Myocyte (in vitro differentiated cells): ENCODE measurements at places on chromosomes 3 and 15.

GRCh38 chr3:155553780-155554179, 191.1 kb downstream of the PLCH1 start:
- no peak for DNase-seq

DNA sequence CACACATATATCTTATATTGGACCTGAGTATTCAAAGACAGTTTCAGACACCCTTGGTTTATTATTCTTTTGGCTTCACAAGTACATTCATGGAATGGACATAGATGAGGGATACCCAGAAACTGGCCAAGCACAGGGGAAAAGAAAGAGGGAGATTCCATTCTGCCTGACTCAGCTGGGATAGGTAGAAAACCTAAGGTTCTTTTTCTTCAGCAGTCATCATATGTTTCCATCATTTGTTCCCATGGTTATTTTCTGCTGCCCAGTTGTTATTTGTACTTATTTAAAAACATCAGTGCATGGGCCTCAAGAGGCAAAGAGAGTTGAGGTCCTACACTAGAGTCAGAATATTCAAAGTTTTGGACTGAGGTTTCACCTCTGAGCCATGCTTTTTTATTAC, 91.8 kb downstream of the FILIP1L start:
- DNase-seq: no peak

DNA sequence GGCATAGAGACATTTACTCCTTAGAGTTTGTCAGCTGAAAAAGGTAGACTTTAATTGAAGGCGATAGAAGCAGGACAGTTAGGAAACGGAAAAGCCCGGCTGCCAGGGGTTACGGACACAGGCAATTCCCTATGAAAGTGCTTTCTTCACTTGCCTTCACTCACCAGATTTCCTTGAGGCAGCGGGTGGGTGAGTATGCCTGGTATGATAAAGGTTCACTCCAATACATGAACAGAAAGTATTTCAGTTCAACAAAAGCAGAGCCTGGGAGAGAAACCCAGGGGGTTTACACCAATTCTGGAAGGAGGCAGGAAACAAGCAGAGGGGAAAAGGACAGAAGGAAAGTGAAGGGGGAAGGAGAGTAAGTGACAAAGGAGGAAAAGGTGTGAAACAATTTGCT, 53.9 kb downstream of the QTRT2 start:
- no peak for DNase-seq

GRCh38 chr3:39707314-39707909, 102.0 kb upstream of the MYRIP start:
- peak; percentile 61 for DNase-seq

DNA sequence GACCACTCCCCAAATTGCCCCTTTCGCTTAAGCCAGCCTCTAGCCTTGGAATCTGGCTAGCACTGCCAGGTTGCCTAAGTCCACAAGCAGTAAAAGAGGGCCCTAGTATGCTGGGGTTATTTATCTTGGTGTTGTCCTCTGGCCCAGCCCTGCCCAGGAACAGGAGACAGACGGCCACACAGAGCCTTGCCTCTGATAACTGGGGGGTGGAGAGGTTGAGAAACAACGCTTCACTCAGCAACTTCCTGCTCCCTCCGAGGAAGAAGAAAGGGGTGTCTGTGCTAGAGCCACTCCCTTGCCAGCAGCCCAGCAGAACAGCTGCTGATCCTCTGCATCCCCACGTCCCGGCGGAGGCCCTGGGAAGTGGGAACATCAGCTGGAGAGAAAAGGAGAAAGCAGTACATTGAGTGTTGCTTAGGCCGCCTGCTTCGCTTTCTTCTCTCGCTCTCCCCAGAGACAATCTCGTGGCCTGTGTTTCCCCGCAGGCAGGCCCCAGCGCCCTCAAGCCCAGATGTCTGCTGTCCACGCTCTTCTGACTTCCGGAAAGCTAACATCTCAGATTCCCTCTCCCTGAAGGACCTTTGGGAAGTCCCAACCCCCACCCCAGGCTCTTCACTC, 22.6 kb upstream of the C3orf70 start:
- DNase-seq: peak; percentile 72

DNA sequence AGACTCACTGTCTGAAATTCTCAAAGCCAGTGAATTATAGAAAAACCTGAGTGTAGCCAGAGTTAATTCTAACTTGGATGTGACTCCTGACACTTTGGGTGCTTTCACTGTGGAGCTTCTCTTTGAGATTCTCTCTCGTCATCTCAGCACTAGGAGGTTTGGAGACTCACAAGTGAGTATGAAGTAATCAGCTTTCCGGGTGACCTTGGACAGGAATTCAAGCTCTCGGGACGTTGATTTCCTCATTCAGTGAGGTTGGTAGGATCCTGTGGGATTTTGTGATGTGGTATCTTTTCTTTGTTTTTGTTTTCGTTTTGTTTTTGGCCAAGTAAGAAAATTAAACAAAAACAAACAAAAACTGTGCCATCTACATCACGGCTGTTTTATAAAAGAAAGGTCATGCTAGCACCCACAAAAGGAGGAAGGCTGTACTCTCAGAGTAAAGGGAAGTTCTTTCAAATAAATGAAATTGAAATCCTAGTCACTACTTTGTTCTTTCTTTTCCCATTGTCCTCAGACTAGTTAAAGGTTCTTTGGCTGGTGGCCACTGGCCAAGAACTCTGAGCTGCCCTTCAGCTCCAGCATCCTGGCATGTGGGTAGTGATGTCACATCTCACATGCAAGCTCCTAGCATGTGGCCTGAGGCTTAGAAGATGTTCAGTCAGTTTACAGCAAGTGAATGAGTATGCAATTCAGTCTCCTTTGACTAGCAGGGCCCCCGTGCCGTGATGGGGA, 263.3 kb upstream of the TPM1 start:
- DNase-seq: peak; percentile 56

DNA sequence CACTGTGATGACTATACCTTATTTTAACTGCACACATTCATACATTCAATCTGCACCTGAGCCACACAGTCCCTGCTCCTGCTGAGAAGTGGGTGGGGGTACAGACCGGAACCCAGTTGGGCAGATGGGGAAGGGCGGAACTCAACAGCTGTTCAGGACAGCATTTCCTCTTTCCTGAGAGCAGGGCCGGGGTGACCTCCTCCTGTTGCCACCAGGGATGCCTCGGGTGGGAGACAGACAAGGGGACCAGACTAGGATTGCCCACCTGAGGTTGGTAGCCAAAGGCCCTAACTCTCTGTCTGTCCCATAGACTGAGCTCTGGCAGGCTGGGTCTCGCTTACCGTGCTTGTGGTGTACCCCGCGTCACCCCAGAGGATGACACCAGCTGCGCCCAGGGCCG, 3.9 kb downstream of the HYAL2 start:
- DNase-seq: no peak

GRCh38 chr15:51265037-51265555, 73.3 kb downstream of the CYP19A1 start:
- DNase-seq: no peak

DNA sequence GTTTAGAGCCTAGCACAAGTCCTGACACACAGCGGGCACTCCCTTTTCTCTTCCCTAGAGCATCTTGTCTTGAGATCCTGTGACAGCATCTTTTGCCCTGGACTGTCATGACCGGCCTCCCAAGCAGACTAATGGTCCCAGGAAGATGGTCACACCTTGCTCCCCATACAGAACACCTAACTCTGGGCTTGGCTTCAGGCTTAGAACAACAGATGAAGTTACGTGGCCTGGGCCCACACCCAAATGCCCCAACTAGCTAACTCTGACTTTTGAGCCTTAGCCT, 781 bp upstream of the IP6K1 start:
- DNase-seq: no peak

DNA sequence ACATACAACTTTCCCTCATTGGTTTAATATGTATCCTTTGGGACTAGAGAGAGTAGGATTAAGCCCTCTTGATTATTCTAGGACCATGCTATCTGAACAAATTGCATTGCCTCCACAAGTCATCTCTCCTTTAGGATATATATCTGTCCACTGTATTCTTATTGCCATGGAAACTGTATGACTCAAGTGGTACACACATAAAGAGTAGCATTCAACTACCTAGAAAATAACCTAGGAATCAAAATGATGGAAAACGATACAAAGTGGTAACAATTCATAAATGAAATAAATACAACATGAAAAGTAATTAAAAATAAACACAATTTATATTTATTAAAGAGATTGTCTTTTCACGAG, 212.1 kb upstream of the P2RY1 start:
- no peak for DNase-seq

DNA sequence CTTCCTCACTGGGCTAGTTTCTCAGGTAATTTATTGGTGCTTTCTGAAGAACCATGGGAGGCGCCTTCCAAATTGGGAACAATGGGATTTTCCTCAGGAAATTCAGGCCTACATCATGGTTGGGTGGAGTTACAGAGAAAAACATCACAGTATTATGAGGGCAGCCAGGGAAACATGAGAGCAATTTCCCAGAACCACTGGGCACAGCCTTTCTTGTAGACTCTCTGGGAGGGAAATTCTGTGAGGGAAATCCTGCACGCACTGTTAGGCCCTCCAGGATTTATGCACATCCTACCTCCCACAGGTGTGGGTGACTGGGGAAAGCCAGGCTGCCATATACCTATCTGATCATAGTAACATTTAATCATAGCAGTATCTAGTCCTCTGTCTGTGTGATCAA, 13.2 kb downstream of the POPDC2 start:
- DNase-seq: peak; percentile 23

GRCh38 chr3:11120091-11120805, 34.0 kb upstream of the HRH1 start:
- DNase-seq: peak; percentile 92

- no peak for DNase-seq
Observed at GRCh38 chr3:39592311-39593050, 125.0 kb downstream of the MOBP start.

DNA sequence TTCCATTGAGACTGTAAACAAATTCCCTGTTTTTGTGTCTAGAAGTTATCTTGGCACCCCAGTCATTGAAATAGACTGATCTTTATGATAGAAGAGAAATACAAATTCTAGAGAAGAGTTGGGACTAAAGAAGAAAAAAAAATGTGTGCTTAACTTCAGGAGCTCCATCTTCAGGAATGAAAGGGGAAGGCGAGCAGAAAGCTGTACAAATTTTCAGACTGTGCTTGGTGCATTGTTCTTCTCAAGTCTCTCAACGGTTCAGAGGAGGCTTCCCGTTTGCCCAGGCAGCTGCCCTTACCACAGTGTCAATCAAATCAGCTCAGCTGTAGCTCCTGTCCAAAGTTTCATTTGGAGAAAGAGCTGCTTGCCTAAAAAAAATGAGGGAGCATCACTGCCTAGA, 41.7 kb downstream of the OXSM start:
- DNase-seq: peak; percentile 74

- DNase-seq: no peak
Observed at GRCh38 chr15:32668942-32669341, 27.4 kb downstream of the SCG5 start.

DNA sequence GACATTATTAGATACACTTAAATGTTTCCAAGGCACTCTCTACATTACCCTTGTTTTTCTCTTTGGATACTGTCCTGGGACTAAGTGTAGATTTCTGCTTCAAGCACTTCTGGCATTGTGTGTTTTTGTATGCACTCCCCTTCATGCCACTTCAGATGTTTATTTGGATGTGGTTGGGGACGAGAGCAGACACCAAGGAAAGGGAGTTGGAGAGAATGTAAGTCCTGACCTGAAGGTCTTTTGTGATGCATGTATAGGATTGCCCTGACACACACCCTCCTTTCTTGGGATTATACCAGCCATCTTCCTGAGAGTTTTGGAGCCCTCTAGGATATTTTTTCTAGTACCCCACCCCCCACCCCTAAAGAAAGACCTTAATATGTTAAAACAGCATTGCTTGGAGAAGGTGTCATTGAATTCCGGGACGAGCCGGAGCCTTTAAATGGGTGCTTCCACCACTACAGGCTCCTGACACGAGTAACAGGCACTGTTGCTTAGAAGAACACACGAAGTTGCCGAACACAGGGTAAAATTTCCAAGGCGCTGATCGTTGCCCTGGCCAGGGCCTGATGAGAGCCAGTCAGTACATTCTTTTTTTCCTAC, 22.7 kb downstream of the PSMD6 start:
- no peak for DNase-seq

GRCh38 chr3:100852840-100853239, 140.4 kb downstream of the ABI3BP start:
- no peak for DNase-seq

- DNase-seq: no peak
Observed at GRCh38 chr3:188194332-188194731, 40.4 kb downstream of the LPP start.

- no peak for DNase-seq
Observed at GRCh38 chr15:76978522-76979330, 16.2 kb upstream of the PSTPIP1 start.

DNA sequence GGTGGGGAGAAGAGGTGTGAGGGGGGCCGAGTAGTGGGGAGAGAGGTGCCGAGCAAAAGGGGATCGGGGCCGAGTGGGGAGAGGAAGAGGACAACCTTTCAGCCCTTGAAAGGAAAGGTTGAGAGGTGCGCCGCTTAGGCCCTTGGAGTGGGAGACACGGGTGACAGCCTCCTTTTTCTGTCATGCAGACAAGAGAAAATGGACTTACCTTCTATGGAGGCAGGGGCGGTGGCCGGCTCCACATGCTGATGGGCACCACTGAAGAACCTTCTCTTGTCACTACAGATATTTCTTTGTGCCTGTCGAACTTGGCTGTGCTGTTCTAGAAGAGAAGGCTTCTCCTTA, 421 bp downstream of the KLHL18 start:
- DNase-seq: no peak

- DNase-seq: no peak
Observed at GRCh38 chr3:156731813-156732212, 57.4 kb downstream of the TIPARP start.

- DNase-seq: peak; percentile 89
Observed at GRCh38 chr3:14375192-14375591, 27.2 kb upstream of the SLC6A6 start.

- peak; percentile 13 for DNase-seq
Observed at GRCh38 chr3:62636235-62636826, 238.9 kb downstream of the CADPS start.

DNA sequence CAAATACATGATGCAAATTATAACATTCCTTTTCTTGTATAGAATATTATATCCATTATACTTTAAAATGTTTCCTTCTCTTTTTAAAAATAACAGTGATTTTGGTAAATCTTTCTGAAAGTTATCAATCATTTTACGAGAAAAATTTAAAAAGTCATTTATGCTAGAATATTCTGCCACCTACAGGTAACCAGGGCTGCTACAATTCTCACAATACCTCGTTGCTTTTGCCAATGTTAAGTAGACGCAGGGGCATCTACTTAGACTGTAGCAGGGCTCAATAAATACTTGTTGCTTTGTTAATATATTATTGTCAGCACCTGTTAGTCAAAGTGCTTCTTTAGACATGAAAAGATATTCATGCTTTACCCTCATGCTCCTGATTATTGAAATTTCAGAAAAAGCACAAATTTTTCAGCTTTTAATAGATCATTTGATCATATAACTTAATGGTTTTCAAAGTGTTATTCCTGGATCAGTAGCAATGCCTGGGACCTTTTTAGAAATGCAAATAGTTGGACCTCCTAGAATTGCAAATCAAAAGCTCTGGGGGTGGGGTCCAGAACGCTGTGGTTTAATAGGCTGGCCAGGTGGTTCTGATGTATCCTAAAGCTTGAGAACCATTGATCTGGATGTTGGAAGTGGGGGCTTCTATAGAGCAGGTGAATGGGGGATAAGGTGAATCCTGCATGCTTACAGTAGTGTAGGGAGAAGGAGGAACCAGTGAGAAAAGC, 223.6 kb upstream of the PDZRN3 start:
- peak; percentile 45 for DNase-seq
